ENCODE measurements at places on chromosomes 1 and 21.
A peak's percentile ranks its signal among the peaks of the same experiment; 100 is the strongest.

DNA sequence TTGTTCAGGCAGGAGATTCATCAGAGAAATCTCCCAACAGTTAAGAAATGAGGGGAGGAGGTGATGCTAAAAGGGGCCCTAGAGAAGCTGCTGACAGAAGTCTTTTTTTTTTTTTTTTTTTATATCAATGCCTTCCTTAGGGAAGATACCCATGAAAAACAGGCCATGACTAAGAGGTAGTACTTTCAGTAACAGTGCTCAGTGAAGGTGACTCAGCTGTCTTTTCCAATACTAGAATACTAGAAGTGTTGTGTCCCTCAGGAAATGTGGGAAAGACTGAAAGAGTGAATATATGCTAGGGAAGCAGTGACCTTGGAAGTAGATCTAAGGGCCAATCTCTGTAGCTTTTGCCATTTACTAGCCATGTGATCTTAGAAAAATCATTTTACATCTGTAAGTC lies 52.4 kb upstream of the SLFNL1 start:
- no peak for DNase-seq

DNA sequence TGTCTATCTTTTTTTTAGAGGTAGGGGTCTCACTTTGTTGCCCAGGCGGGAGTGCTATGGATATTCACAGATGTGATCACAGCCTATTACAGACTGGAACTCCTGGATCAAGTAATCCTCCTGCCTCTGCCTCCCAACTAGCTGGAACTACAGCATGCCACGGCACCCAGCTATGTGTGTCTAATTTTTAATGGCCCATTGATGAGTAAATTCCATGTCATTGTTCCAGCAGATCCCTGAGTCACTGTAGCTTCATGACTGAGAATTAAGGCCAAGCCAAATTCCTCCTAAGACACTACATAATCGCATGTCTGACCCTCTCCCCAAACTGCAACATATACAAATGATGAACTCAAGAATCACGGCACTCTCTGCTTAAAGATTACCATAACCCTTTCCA lies 84.2 kb upstream of the RGS2 start:
- DNase-seq, result no peak

GRCh38 chr1:187491082-187491720 lies 662.5 kb downstream of the PLA2G4A start:
- no peak for DNase-seq

GRCh38 chr1:211326528-211327345 lies at the start of gene TRAF5:
Gene TRAF5, plus strand, starts transcription at chr1:211326833. Its CDS starts 26,407 bp downstream, at chr1:211353240.
- DNase-seq, result peak; percentile 65

DNA sequence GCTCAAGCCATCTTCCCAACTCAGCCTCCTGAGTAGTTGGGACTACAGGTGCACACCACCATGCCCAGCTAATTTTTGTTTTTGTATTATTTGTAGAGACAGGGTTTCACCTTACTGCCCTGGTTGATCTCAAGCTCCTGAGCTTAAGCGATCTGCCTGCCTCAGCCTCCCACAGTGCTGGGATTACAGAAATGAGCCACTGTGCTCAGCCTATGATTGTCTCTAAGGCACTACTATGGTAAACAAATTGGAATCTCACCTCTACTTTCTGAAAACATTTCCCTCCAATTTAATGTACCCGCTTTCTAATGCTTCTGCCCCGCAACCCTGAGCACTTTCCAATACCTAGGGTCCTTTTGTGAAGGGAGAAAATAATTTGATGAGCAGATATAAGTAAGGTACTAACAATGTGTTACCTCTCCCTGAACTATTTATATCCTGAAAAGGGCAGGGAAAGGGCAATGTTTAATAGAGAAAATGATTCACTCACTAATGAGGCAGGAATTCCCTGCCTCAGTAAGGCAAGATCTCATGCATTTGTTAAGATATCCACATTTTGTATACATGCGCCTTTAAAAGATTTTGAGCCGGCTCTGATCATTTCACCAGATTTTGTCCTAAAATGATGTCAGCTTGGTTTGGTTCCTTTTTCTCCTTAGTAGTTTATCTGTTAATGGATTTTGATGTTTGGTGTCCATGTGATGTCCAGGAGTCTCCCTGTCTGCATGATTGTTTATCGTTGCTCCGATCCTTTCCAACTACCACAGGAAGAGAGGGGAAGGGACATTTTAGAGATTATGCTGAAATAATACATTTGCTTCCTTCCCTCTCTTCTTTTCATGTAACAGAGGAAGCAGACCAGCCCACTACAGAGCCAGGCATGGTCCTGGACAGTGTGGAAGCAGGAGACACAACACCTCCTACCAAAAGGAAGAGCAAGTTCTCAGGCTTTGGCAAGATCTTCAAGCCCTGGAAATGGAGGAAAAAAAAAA lies 47.3 kb upstream of the RCC1 start:
- no peak for DNase-seq

DNA sequence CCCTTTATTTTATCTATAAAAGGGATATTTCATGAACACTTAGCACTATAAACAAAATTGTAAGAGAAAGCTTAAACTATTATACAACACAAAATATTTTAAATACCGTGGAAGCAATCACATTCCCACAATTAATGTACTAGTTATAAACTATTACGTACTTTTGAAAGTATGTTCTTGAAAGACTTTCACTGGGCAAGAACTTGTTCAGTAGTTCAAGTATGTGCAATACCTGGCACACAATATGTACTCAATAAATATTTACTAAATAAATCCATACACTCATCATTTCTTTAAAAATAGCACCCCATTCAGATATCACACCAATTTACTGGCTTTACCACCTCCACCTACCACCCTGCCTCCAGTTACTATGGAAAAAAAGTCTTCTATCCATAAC lies 12.6 kb upstream of the FMO2 start:
- DNase-seq, result no peak

Data from NB4 (cell line).